ENCODE measurements at places on chromosomes 12 and 14.
A peak's percentile ranks its signal among the peaks of the same experiment; 100 is the strongest.

GRCh38 chr12:107431942-107432341 lies 253.7 kb upstream of the PWP1 start:
- no peak for DNase-seq

DNA sequence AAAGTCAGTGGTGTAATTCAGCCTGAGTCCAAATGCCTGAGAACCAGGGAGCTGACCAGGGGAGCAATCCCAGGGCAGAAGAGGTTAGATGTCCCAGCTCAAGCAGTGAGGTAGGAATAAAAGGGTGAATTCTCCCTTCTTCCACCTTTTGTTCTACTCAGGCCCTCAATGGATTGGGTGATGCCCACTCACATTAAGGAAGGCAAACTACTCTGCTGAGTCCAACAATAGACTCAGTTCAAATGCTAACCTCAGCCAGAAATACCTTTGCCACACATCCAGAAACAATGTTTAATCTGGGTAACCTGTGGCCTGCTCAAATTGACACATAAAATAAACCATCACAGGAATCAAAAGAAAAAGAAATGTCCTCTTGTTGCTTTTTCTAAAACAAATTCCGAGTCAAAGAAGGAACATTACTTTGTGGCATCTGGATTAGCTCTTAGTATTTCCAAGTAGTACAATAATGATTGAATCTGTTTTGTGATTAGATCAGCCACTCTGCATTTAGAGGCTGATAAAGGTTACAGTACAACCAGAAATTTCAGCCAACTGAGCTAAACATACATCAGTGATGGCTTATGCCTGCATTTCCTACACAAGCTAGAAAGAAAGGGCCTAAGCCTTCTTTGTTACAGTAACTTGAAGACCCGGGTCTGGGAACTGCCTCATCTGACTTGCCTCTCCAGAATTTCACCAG lies 43.6 kb upstream of the TRIM9 start:
- no peak for DNase-seq

GRCh38 chr12:76195920-76196319 lies 111.4 kb upstream of the NAP1L1 start:
- no peak for DNase-seq

- no peak for DNase-seq
Measured at GRCh38 chr12:5407034-5407856, 24.7 kb upstream of the NTF3 start.

GRCh38 chr12:50242751-50243191 lies 40.5 kb downstream of the LIMA1 start:
- DNase-seq: no peak

DNA sequence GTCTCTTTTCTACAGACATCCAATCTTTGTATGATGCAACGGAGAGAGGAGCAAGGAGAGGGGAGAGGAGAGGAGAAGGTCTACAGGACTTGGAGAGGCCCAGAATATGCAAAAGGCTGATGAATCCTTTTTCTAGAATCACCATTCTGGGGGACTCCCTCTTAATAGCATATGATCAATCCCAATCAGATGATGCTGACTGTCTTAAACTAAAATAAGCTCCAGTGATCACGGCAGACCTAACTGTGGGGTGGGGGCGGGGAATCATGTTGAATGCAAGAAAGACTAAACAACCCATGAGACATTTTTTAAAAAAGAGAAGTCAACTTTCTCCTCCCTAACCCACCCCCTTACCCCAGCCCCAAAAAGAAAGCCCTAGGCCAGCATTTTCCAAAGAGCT lies 33.4 kb downstream of the BTBD7 start:
- no peak for DNase-seq

- no peak for DNase-seq
Measured at GRCh38 chr14:99720941-99721791, 37.1 kb downstream of the CYP46A1 start.

- DNase-seq: no peak
Measured at GRCh38 chr14:24236689-24237462, 4.1 kb downstream of the GMPR2 start.

- no peak for DNase-seq
Measured at GRCh38 chr14:69887740-69888657, 8.8 kb downstream of the SMOC1 start.

DNA sequence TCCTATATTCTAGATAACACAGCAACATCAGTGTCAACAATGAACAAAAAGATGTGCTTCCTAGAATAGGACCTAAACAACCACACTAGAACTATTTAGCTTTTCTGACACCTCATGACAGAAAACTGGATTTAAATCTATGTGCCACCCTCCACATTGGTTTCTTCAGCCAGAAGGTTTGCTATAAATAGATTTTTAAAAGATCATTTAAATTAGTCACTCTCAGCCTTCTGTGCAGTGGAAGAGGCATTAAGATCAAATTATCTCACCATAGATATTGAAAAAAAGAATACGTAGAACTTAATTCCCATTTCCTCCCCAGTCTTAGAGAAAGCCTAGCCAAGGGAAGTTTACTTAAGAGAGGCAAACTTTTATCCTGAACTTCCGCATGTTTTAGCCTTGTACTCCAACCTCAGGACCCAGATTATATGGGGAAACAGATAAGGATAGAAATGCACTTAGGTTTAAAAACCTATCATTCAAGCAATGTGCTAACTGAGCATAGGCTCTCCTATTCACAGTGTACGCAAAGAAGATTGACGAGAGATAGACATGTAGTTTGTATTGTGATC lies 59.6 kb downstream of the NELL2 start:
- no peak for DNase-seq

DNA sequence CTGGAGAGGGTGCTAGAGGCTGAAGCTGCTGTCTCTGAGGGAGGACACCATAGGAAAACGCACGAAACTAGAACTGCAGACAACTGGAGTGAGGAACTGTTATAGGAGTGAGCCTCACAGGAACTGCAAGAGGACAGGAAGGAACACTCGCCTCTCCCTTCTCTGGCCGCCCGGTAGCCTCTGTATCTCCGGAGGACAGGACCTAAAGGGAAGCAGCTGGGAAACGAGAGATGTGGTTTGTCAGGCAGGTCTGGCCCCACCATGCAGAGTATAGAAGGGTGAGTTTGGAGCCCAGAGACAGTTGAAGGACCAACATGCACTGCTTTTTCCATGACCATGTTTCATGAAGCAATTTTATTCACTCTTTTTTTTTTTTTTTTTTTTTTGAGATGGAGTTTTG lies 127.3 kb downstream of the EFCAB11 start:
- no peak for DNase-seq

- DNase-seq: no peak
Measured at GRCh38 chr12:3611860-3612703, 121.1 kb downstream of the PRMT8 start.

DNA sequence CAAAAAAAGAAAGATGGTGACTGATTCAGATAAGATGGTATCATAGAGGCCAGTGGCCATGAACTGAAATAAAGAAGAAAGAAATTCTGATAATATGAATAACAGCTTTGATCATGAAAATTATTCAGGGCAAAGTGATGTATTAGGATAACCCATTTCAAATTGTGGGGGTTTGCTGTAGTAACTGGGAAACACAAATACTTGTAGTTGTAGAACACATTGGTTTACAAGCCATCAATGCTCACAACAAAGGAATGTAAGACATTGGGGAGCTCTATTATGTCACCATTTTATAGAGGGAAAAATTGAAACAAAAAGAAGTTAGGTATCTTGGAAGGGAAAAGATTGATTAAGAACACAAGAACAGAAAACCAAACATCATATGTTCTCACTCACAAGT lies 140.4 kb upstream of the FRMD6 start:
- no peak for DNase-seq

GRCh38 chr12:62716866-62717525 lies 218.0 kb downstream of the PPM1H start:
- no peak for DNase-seq

GRCh38 chr12:32477714-32478113 lies 78.4 kb downstream of the FGD4 start:
- DNase-seq: no peak

DNA sequence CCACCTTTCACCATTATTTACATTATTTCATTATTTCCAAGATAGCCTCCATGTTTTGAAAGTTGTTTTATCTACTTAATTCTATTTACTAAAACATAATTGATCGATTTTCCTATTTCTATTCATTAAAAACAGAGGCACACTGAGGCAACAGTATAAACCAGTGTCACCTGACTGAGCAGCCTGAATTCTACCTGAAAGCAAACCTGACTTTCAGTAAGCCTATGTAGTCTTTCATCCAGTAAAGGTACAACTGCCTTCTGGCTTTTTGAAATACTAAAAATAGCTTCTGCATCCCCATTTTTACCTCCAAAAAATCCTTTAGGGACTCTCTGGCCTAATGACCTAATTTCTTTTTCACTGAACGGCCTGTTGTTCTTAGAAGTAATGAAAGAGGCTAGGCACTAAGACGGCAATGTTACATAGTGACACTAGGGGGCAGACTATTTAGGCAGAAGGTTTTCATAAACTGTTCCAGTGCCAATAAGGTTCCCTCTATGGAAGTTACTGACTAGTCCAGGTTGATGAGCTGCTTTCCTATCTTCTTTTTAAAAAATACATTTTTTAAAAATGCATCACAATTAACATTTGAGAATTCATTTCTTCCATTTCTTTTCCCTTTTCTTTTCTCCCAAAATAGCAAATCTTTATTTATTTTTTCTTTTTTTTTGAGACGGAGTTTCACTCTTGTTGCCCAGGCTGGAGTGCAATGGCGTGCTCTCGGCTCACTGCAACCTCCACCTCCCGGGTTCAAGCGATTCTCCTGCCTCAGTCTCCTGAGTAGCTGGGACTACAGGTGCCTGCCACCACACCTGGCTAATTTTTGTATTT lies 17.5 kb downstream of the ANAPC5 start:
- DNase-seq: no peak

GRCh38 chr12:116376354-116377193 lies 99.1 kb upstream of the MED13L start:
- DNase-seq: no peak

DNA sequence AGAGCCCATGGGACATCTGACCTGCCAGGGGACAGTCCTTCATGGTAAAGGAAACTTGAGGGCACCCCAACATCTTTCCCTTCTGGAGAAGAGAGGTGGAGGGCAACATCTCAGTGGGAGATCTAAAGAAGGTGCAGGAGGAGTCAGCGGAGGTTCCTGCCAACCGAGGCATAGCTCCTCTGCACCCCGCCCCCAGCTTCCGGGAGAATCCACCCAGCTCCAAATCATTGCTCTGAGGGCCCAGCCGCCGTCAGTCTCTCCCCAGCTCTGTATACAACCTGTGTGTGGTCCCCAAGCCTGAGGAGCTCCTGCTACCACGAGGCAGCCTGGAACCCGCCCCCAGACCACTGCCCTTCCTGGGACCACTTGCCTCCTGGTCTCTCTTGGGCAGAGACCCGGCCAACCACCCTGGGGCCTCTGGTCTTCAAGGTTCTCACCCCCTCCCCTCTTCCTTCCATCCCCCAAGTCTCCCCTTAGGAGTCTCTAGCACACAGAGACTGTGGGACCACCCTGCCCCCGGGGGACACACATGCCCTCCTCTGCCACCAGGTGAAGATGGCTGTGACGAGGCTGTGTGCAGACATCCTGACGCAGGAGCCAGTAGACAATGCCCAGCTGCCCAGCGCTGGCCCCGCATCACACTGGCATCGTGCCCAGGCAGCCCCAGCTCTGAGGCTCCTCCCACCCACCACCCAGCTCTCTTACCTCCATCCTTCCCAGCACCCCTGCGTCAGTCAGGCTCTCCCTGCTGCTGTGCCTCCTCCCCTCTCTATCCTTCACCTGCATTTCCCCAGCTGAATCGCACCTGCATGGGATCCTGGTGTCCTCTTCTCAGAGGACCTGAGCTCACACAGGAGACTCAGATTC lies 13.0 kb upstream of the NUDT14 start:
- DNase-seq: no peak

- DNase-seq: no peak
Measured at GRCh38 chr12:40017488-40017887, 88.4 kb downstream of the SLC2A13 start.

GRCh38 chr14:20697273-20698017 lies 8.9 kb downstream of the ANG start:
- DNase-seq: peak; percentile 73

Measured in T-helper 2 cell (primary cell).